ENCODE measurements at places on chromosomes 2 and 18. TPM values are rescaled to one million over a fixed set of nuclear protein-coding genes. Genes with fewer than 3 reads are reported as not detected.

GRCh38 chr2:150085478-150085877, 402.0 kb downstream of the RND3 start:
- no peak for DNase-seq

GRCh38 chr18:11163665-11164064, 14.3 kb upstream of the PIEZO2 start:
- no peak for DNase-seq

NRBP1 gene
- 71.7 TPM for total RNA-seq

ABHD3 gene
- total RNA-seq, result 8.0 TPM

UGT1A8 gene
- not detected for total RNA-seq

GRCh38 chr2:13014783-13015182, 298.0 kb downstream of the TRIB2 start:
- no peak for DNase-seq

- no peak for DNase-seq
Observed at GRCh38 chr18:70982292-70982691, 693.4 kb downstream of the SOCS6 start.

GRCh38 chr2:192010073-192010472, 163.2 kb upstream of the CAVIN2 start:
- no peak for DNase-seq

DNA sequence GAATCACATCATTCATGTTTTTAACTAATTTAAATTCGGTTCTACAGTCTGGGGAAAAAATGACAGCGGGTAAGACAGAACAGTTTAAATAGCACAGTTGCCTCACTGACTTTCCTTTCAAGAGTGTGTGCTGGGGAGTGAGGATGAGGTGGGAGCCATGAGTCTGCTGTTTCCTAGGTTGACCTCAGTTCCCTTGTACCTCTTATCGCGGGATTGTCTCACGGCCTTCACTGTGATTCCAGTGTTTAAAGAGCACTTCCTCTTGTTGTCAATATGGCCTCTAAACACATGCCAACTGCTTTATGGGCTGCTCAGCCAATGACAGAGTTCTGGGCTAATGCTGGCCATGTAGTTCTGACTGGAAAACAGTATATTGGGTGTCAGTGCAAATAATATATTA, 41.6 kb upstream of the ALMS1 start:
- no peak for DNase-seq

DNA sequence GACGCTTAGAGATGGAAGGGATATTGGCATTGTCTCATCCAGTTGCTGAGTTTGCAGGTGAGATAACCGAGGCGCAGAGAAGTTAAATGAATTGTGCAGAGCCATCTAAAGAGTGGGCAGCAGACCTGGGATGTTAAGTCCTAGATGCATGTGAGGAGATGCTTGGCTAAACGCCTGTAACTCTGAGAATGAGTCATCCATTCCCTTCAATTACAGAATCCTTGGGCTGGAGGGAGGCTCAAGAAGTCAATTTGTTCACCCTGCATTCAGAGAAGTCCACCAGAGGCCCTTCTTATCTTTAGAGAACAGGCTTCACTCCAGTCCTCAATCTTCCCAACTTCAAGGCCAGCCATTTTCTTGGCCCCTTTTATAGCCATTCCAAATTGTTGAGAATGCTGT, 1.6 kb downstream of the EHD3 start:
- no peak for DNase-seq

- DNase-seq, result no peak
Observed at GRCh38 chr2:102141011-102141943, 1.3 kb upstream of the IL1R1 start.
